ENCODE measurements at places on chromosomes 12 and 14. TPM values are rescaled to one million over a fixed set of nuclear protein-coding genes. Genes with fewer than 3 reads are reported as not detected.
A peak's percentile ranks its signal among the peaks of the same experiment; 100 is the strongest.

BIN2 gene
- total RNA-seq, result not detected

TEAD4 gene
- total RNA-seq, result 26.2 TPM

DNA sequence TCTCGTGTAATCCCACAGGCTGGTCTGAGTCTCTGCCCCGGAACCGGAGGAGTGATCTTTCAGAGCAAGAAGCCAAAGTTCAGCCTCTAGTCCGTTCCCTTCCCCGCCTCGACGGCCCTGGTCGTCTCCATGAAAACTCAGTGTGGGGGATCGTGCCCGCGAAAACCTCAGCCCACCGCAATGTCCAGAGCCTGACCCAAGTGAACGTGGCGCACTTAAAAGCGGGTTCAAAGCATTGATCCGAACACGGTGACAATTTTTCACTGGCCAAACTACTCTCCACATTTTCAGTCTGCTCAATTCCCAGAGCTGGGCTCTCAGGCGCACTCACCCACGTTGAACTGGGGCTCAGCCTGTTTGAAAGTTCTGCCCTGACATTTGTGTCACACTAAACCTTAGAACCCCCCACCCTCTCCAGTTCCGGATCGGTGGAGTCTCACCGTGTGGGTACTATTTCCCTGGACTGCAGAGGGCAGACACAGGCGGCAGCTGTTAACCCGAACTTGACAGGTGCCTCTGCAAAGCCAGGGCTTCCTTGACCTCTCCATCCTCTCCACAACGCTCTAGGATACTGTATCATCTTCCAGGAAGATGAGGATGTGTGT lies 886 bp upstream of the PRICKLE1 start:
- no peak for DNase-seq

GRCh38 chr12:5051334-5051733 lies 7.7 kb downstream of the KCNA5 start:
- no peak for DNase-seq

WDR89 gene
- 10.2 TPM for total RNA-seq

GRCh38 chr12:1281683-1282366 lies 290.8 kb downstream of the ERC1 start:
- peak; percentile 67 for DNase-seq

DNA sequence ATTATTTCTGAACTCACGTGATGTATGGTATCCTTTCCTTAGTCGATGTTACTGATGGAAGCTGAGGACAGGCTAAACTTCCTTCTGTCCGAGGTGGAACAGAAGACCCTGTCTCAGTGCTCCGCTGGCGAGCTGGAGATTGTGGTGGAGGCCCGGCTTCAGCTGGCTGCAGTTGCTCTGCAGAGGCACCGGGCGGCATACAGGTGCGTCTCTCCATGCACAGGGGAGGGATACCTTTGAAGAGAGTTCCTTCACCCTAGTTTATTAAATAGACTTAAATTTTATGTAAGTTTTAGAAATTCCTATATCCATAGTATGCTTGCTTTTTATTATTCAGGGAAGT lies 186.7 kb upstream of the NEDD1 start:
- DNase-seq, result no peak

NPFF gene
- total RNA-seq, result not detected

DNA sequence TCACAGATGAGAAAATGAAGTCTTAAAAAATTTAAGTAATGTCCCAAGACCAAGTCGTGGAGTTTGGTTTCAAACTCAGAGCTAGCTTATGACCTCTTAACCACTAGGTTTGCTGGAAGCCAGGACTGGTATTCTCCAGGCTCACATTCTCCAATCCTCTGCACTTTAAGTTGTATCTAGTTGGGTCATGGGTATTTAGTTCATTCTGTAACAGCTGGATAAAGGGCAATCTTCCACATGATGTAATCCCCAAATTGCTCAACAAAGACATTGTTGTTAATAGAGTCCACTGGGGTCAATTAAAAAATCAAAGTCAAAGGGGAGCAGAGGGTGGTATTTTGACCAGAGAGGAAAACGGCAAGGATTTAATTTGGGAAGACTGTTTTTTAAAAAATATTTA lies 17.8 kb upstream of the GAS2L3 start:
- DNase-seq, result no peak

GRCh38 chr12:120343039-120343537 lies 15.5 kb upstream of the PLA2G1B start:
- DNase-seq, result no peak

DNA sequence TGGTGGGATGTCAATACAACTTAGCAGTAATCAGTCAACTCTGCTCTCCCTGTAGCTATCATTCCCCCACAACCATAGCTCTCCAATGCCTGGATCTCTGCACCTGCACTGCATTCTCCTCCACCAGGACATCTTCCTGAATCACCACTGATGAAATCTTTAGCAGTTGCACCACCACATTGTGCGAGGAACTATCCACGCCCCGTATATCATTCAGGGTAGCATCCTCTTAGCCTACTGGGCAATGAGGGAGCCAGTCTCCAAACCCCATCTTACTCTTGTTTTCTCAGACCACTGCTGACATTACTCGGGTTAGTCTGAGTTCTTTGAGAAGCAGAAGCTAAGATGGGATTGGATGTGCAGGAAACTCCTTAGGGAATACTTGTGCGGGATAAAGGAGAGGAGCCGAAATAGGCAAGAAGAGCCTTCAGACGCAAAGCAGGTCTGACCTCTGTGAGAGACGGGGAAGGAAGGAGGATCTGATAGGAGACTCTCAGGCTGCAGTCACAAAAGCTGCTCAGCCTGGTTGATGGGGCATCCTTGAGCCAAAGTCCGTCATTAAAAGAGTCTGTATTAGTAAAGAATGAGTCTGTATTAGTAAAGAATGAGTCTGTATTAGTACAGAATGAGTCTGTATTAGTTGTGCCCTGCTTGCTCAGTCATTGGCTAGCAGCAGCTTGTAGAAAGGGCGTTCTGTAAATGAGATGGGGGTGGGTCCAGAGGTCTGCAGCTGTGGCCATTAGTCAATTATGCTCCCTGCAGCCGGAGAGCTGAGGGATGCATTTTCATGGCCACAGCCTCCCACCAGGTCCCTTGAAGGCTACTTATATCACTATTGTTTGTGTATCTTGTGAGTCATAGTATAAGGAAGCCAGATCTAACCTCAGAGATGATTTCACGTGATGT lies 49.6 kb upstream of the RASSF3 start:
- DNase-seq, result peak; percentile 96

DNA sequence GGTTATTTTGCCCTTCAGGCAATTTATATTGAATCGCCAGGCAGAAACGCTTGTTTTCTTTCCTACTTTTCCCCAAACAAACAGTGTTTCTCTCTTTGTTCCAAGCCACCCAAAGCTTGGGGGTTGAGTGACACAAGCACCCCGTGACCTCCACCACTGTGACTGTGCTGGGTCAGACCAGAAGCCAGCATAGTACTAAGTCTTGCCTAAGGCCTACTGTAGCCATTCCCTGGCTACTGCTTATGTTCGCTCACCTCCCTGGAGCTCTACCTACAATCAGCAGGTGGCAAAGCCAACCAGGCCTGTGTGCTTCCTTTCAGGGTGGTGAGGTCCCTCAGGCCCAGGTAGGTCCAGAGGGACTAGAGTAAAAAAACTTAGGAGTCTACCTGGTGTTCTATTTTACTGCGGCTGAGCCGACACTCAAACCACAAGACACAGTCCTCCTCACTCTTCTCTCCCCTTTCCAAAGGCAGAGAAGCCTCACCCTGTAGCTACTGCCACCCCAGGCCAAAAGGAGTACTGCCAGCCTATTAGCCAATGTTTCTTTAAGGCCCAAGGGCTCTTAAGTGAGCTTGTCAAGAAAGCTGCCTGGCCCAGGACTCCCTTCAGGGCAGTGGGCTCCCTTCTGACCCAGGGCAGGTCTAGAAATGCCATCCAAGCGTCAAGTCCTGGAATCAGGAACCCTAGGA lies 411.8 kb upstream of the MIS18BP1 start:
- no peak for DNase-seq

DNA sequence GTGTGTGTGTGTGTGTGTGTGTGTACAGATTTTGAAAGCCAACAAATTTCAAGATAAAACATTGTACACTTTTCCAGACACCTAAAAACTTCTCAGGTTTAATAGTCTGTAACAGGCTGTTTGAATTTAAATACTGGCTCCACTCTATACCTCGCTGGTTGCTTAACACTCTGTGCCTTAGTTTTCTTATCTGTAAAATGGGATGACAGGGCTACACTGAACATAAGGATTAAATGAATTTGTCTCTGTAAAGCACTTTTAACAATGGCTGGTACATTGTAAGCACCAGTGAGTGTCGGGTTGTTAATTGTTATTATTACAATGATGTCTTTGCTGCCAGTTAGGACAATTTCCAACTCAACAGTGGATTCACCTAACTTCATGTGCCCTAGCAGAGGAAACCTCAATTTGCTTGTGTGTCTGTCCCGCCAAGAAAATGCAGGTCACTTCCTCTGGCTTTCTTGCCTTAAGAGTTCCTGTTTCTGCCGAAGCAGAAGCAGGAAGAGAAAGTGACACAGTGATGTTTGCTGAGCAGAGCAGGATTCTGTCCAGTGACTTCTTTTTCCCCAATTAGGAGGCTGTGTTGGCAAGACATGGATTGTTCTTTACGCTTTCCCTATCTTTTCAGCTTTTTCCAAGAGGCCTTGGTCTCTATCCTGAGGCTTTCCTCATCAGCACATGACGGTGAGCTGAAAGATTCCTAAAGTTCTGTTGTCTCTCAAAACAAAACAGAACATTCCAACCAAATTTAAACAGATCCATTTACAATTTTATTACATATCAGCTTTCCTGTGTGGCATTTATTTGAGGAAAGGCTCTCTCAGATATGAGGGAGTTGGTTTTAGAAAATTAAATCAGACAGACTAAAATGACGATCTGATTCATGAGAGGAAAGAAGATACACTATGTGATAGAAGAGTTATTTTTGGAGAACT lies 154.1 kb upstream of the ATP2B1 start:
- no peak for DNase-seq

GRCh38 chr12:30622509-30622908 lies 73.2 kb downstream of the IPO8 start:
- peak; percentile 61 for DNase-seq

GPX2 gene
- not detected for total RNA-seq

- DNase-seq, result no peak
Observed at GRCh38 chr12:47075192-47076084, 4.0 kb upstream of the PCED1B start.

DCN gene
- 45.5 TPM for total RNA-seq

DNA sequence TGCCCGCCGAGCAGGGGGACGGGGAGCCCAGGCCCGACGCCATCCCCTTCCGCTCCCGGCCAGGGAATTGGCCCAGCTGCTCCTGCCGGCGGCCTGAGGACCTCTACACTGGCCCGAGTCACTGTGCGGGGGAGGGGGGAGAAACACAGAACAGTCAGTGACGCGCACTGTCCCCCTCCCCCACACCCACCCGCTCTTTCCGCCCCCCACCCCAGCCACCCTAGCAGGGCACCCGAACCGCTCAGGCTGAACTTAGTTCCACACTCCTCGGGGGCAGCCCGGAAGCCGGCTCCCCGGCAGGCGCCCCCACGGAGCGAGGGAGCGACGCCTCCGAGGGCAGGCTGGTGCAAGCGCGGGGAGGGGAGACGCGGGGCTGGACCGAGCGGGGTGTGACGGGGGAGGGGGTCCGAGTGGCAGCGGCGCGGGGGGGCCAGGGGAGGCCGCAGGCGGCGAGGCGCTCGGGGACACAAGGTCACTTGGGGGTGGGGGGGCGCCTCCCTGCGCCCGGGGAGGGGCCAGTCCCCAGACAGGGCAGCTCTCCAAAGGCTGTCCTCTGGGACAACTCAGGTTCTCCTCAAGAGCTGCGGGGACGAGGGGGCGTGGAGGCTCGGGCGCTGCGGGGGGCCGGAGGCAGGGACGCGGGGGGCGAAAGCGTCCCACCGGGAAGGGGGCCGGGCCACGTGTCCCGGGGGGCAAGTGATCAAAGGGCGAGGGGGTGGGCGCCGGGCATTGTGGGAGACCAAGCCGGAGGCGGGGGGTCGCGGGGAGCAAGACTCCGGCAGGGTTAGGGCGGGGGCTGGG lies 648 bp downstream of the CHD4 start:
- no peak for DNase-seq

DNA sequence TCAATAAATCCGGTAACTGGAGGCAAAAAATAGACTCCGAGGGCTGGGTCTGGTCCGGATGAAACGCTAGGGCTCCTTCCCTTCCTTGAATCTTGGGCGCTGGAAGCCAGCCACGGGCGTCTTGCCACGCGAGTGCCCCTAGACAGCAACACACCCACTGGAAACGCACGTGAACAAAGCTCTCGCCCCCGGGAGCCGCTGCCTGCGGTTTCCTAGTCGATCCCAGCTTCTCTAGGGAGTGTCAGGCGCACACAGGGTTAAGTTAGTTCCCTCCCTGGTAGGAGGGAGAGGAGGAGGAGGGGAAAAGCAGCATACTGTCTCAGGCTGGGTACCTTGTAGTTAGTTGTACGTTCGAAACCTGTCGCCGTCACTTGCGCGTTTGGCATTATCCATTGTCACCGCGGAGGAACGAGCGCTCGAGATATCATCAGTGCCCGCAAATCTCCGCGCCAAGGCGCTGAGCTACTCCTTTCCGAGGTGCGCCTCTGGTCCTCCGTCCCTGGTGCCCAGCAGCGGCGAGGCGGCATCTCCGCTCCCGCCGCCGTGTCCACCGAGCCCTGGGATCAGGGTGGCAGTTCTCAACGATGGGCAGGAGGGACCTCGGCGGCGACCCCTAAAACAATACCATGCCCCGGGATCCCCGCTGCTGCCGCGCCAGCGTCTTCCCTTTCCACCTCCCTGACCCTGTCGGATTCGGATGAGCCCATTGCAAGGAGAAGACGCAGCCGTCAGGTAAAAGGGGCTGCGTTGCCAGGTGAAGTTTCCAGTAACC lies at the start of gene FLRT2:
Gene FLRT2 (plus strand): TSS at position 342 of the 772 bp plus-strand sequence. CDS start 91,371 bp downstream, outside the sequence.
- DNase-seq, result peak; percentile 59

CLEC7A gene
- total RNA-seq, result not detected

AVPR1A gene
- total RNA-seq, result not detected

SERPINA10 gene
- total RNA-seq, result not detected

DNA sequence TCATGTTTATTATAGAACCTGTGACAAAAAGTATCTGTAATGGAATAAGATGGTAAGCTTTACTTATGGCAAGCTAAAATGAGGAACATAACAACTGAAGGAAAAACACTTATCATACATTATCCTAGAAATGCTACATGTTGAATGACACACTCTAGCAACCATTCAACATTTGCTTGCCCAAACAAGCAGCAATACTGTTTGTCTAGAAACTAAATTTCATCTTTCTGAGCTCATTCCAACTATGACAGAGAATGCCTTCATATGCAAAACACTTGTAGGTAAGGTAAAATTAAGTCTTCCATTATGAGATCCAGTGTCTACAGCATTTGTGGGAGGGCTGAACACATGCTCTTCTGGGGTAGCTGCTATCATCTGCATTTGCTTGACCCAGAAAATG lies 108.1 kb downstream of the MDGA2 start:
- no peak for DNase-seq

DNA sequence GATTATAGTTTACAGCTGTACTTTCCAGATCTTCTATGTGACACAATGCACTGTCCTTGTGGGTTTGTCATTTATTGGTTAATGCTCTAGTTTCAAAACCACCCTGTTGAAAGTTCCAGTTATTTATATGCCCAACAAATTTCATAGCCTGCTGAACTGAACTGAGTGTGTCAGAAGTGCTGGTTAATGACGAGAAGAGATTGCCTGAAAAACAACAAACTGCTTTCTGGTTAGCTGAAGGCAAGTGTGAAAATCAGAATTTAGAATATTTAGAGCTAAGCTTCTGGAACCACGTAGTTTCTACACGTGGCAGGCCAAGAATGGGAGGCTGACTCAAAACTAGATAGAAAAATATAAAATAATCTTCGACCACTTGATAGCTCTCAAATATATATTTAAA lies 19.1 kb upstream of the RIN3 start:
- DNase-seq, result no peak

GZMB gene
- not detected for total RNA-seq

GRCh38 chr12:97921979-97922722 lies 459.5 kb downstream of the RMST start:
- DNase-seq, result no peak

Measured in HFFc6 (cell line).